ENCODE measurements at places on chromosomes 16 and 17. TPM values are rescaled to one million over a fixed set of nuclear protein-coding genes. Genes with fewer than 3 reads are reported as not detected.

The SLC5A11 gene
- not detected for total RNA-seq

The ADAMTS18 gene
- total RNA-seq: 3.5 TPM

GRCh38 chr16:46961373-46962353 is 11.8 kb downstream of the DNAJA2 start:
- DNase-seq: no peak

The ZNF319 gene
- 5.4 TPM for total RNA-seq

The ZNF205 gene
- 26.9 TPM for total RNA-seq

GRCh38 chr17:13690806-13691205 is 89.1 kb upstream of the HS3ST3A1 start:
- no peak for DNase-seq
